Activated CD4-positive, alpha-beta T cell treated with anti-CD3 and anti-CD28 coated beads, Interleukin-2, amount 50 U/mL, for 24 hours (primary cell): ENCODE measurements at places on chromosomes 4 and X.

DNA sequence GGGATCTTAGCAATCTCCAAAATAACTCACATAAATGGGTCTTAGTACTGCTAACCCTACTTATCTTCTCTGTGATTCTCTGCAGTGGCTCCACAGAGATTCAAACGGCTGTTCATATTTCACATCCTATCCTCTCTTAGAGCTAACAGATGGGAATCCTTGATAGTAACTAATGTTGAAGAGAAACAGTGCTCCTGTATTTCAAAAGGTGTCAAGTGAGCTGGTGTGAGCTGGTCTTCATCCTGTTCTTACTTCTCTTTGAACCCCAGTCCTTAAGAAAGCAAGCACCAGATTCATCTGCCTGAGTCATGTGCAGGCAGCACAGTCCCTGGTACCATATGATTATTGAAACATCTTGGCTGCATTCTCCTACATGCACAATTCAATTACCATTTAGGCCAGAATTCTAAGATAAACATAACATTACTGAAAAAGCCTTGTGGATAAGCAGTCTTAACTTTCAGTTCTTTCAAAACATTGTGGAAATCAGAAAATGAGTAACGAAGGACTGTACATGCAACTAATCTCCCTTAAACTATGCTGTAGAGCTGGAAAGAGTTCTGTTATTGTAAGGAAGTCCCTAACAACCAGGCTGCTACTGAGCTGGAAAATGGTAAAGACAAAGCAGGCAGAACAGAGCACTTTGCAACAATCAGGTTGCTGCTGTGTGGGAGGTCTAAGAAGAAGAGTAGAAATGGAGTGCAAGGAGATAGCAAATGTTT is 153.1 kb downstream of the NPNT start:
- no peak for DNase-seq

DNA sequence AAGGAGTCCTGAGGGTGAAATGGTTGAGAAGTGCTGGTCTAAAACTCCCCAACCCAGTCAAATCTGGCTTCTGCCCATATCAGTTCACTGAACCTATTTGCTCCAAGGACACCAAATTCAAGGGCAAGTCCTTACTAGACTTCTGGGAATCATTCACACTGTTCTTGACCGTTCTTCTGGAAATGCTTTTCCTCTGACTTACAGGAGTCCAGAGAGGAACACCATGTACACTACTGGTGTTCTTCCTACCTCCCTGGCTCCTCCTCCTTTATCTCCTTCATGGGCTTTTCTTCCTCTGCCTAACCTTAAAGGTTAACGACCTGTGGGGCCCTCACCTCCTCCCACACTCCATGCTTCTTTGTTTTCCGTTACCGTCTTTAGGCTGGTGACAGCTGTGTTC is 281.3 kb downstream of the FRMPD4 start:
- no peak for DNase-seq

GRCh38 chr4:147318586-147318985 is 162.3 kb upstream of the EDNRA start:
- DNase-seq: no peak

DNA sequence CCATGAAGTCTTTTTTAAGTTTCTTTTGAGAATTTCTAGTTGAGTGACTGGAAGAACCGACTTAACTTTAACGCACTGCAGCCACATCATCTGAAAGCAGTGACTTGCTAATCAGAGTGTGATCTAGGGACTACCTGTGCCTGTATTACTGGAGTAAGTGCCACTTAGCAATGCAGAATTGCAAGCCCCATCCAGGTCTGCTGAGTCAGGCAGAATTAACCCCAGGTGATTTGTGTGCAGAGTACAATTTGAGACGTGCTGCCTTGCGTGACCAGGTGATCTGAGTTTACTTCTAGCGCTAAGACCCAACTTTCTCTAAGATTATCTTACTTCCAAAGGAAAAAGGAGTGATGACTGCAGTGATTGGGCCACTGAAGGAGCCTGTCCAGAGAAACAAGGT is 85.3 kb downstream of the CLCN4 start:
- no peak for DNase-seq

DNA sequence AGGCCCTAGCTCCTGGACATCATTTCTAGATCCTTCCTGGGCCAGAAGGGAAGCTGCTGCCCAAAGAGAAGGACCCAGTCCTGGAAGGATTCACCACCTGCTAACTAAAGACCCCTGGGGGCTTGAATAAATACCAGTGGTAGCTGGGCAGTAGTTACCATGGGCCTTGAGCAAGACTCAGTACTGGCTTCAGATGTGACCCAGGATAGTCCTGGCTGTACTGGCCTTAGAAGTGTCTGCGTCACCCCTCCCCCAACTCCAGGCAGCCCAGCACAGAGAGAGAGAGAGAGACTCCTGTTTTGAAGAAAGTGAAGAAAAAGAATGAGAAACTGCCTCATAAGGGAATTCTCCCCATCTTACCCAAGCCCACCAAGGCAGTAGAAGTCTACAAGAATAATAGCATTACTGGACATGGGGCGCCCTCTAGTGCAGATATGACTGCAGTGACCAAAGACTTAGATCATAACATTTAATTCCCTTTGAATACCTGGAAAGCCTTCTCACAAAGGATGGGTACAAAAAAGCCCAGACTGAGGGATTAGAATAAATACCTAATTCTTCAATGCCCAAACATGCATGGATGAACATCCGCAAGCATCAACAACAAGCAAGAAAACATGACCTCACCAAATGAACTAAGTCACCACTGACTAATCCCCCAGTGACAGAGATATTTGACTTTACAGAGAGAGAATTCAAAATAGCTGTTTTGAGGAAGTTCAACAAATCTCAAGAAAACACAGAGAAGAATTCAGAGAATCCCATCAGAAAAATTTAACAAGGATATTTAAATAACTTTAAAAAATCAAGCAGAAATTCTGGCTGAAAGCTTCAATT is 171.8 kb downstream of the HNRNPD start:
- peak; percentile 32 for DNase-seq

GRCh38 chrX:148956352-148956751 is 455.9 kb downstream of the AFF2 start:
- DNase-seq: no peak

DNA sequence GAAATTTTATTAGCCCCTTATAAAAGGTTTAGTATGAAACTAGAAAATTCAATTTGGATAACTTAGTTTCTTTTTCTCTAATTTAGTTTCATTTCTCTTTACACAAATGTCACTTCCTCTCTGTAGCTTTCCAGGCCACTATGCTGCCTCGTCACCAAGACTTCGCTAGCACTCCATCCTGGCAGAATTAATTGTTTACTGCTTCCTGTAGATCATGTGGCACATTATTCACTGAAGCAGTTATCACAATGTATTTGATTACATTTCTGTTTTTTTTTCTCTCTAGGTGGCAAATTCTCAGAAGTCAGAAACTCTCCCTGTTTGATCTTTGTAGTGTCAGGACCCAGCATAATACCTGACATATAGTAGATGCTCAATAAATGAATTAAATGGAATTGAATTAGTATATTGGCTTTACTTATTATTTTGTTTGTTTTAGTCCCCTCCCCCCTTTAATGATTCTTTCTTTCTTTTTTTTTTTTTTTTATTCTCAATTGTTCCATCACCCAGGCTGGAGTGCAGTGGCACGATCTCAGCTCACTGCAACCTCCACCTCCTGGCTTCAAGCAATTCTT is 9.3 kb upstream of the SAT1 start:
- DNase-seq: no peak

- DNase-seq: no peak
Measured at GRCh38 chrX:2566055-2566454, 65.3 kb upstream of the DHRSX start.

DNA sequence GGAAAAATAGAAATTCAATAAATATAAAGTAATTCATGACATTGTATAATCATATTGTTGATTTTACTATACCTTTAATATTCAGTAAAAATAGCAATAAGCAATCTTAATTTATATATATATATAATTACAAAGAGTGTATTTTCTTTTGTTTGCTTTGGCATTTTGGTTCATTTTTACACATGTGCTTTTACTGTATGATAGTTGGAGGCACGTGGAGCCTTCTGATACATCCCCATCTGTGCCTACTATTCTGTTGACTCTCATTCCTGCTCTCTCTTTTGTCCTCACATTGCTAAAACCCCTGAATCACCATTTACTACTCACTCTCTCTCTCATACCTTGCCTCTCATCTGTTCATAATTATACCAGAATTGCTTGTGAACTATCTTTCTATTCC is 106.4 kb upstream of the NDST4 start:
- no peak for DNase-seq

DNA sequence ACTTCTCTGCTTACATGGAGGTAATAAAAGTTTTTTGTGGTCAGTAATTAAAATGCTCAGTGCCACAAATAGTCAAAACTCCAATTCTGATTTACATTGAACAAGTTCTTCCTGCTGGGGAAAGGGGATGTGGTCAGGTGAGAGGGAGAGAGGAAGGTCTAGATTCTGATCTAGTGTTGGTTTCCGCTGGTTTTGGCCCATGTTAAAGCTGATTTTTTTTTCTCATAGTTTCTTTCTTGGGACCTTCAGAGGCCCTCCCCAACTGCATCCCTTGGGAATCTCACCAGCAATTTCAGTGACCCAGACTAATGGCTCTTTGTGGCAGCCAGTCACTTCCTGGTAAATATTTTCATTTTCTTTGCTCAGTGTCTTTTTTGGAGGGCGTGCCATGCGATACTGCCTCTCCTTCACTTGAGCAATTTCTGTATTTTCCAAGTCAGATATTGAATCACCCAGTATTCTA is 332.7 kb downstream of the RAPGEF2 start:
- DNase-seq: no peak
